ENCODE measurements at places on chromosomes 4 and X.
A peak's percentile ranks its signal among the peaks of the same experiment; 100 is the strongest.

DNA sequence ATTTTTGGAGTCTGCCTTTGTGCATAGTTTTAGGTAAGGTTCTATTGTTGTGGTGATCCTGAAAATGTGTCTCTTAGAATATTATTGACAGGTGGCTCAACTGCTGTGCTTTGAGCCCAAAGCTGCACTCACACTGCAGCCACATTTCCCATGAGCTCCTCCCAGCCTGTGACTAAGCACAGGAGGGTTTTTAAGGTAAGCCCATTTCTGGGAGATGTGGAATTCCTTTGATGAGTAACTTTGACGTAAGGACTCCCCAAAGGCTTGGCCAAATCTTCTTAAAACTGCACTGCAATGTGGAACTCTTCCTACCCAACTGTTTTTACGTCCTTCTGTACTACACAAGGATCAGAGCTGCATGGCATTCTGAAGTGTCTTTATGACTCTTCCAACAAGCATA is 20.0 kb upstream of the TMPRSS11A start:
- no peak for DNase-seq

GRCh38 chr4:106315476-106315967 is 487 bp downstream of the TBCK start:
- peak; percentile 51 for DNase-seq

- no peak for DNase-seq
Observed at GRCh38 chr4:144410230-144410783, 235.6 kb upstream of the HHIP start.

- DNase-seq = no peak
Observed at GRCh38 chr4:94285666-94286065, 57.0 kb downstream of the HPGDS start.

- no peak for DNase-seq
Observed at GRCh38 chrX:13898603-13899002, 81.7 kb upstream of the GPM6B start.

GRCh38 chr4:88836216-88836615 is 138.6 kb upstream of the NAP1L5 start:
- DNase-seq = no peak
